Natural killer cell (primary cell): ENCODE measurements at places on chromosomes 6 and 20. TPM values are rescaled to one million over a fixed set of nuclear protein-coding genes. Genes with fewer than 3 reads are reported as not detected.

GRCh38 chr6:132130626-132131298 is 179.6 kb upstream of the CCN2 start:
- no peaks in the 10 kb centered on the region for H3K36me3 ChIP-seq
- DNase-seq: no peak
- H3K27ac ChIP-seq: peak overlapping the region; percentile 59
- no peak overlapping the region for H3K4me3 ChIP-seq
- H3K27me3 ChIP-seq: no peaks in the 10 kb centered on the region

GRCh38 chr6:44826025-44826676 is 438.6 kb downstream of the CDC5L start:
- no peak overlapping the region for H3K27ac ChIP-seq
- DNase-seq: no peak
- peaks cover 4% of the 10 kb centered on the region for H3K36me3 ChIP-seq
- H3K27me3 ChIP-seq: no peaks in the 10 kb centered on the region
- H3K4me1 ChIP-seq: peaks cover 6% of the 10 kb centered on the region
- H3K4me3 ChIP-seq: no peak overlapping the region

DNA sequence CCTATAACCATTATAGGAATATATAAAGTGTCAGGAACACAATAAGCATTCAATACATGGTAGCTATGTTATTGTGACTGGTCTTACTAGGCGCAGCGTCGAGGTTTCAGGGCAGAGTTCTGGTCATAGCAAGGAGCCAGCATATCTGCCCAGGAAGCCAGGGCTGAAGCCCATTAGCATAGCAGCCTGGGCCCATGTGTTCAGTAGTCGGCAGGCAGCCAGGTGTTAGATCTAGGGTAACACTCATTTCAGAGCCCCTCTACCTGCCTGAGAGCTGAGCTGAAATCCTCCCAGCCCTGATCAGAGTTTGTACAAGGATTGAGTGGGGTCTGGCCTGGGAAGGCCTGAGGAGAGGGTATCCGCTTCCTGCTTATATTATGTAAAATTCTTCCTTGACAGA is 32.1 kb downstream of the C20orf173 start:
- H3K4me3 ChIP-seq: no peak overlapping the region
- DNase-seq: no peak
- peaks cover 92% of the 10 kb centered on the region for H3K36me3 ChIP-seq
- H3K27ac ChIP-seq: no peak overlapping the region
- no peaks in the 10 kb centered on the region for H3K27me3 ChIP-seq

GRCh38 chr20:22581437-22582385 is 2.7 kb downstream of the FOXA2 start:
- no peak overlapping the region for H3K27ac ChIP-seq
- H3K36me3 ChIP-seq: no peaks in the 10 kb centered on the region
- H3K4me1 ChIP-seq: no peaks in the 10 kb centered on the region

- H3K4me1 ChIP-seq: no peaks in the 10 kb centered on the region
Observed at GRCh38 chr6:144955859-144956258, 670.7 kb downstream of the UTRN start.

DNA sequence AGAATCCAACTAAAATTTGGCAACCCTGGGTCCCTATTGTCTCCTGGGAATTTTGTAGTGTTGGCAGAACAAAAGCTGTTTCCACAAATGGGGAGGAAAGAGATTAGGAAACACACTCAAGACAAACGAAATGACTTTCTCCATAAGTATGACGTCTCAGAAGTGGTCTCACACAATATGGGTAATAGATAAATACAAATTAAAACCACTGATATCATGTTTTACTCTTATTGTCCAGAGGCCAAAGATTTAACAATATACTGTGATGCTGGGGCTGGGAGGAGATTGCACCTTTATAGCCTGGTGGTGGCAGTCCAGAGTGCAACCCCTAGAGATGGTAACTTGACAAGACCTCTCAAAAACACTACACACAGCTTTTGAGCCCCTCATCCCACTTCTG is 18.6 kb downstream of the FKBP1A start:
- no peaks in the 10 kb centered on the region for H3K27me3 ChIP-seq
- H3K4me3 ChIP-seq: no peak overlapping the region
- no peak overlapping the region for H3K27ac ChIP-seq
- DNase-seq: no peak
- H3K36me3 ChIP-seq: peaks cover 21% of the 10 kb centered on the region

The EEF1A2 gene
- 0.86 TPM for total RNA-seq

GRCh38 chr6:142189057-142189456 is 42.0 kb downstream of the VTA1 start:
- no peaks in the 10 kb centered on the region for H3K4me1 ChIP-seq
- no peak overlapping the region for H3K4me3 ChIP-seq
- H3K27ac ChIP-seq: no peak overlapping the region
- H3K27me3 ChIP-seq: no peaks in the 10 kb centered on the region
- H3K36me3 ChIP-seq: peaks cover 24% of the 10 kb centered on the region

DNA sequence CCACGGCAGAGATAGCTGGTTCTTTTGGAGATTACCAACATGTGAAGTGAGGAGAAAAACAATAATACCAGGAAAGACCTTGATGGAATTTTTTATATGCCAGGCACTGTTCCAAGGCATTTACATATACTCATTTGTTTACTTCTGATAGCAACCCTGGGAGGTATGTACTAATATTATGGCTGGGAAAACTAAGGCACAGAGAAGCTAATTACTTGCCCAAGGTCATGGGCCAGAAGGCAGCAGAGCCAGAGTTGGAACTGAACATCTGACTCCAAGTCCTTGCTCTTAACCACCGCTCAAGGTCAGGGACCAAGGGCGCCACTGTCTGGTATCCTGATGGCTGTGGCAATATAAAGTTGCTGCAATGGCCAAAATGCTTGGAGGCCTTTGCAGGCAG is 97.0 kb upstream of the KCNG1 start:
- H3K27ac ChIP-seq: no peak overlapping the region
- peaks cover 5% of the 10 kb centered on the region for H3K27me3 ChIP-seq
- no peak for DNase-seq
- H3K4me3 ChIP-seq: no peak overlapping the region
- no peaks in the 10 kb centered on the region for H3K4me1 ChIP-seq

GRCh38 chr6:133187114-133187513 is 54.0 kb upstream of the EYA4 start:
- no peaks in the 10 kb centered on the region for H3K27me3 ChIP-seq
- H3K27ac ChIP-seq: no peak overlapping the region
- DNase-seq: no peak
- H3K4me1 ChIP-seq: no peaks in the 10 kb centered on the region

GRCh38 chr20:57727863-57728262 is 18.0 kb upstream of the PMEPA1 start:
- no peak overlapping the region for H3K27ac ChIP-seq
- H3K27me3 ChIP-seq: no peaks in the 10 kb centered on the region

GRCh38 chr20:50522053-50522674 is 12.0 kb downstream of the PTPN1 start:
- H3K27ac ChIP-seq: peak overlapping the region; percentile 55
- H3K27me3 ChIP-seq: no peaks in the 10 kb centered on the region
- no peak overlapping the region for H3K4me3 ChIP-seq
- peaks cover 70% of the 10 kb centered on the region for H3K4me1 ChIP-seq
- no peak for DNase-seq
- H3K36me3 ChIP-seq: no peaks in the 10 kb centered on the region

GRCh38 chr6:166567107-166567506 is 19.4 kb downstream of the RAMACL start:
- no peaks in the 10 kb centered on the region for H3K27me3 ChIP-seq
- H3K4me1 ChIP-seq: no peaks in the 10 kb centered on the region
- no peak overlapping the region for H3K4me3 ChIP-seq
- no peak for DNase-seq
- H3K27ac ChIP-seq: no peak overlapping the region
- no peaks in the 10 kb centered on the region for H3K36me3 ChIP-seq
